HT1080 (cell line): ENCODE measurements at places on chromosomes 6 and 20. TPM values are rescaled to one million over a fixed set of nuclear protein-coding genes. Genes with fewer than 3 reads are reported as not detected.
A peak's percentile ranks its signal among the peaks of the same experiment; 100 is the strongest.

- DNase-seq: no peak
Measured at GRCh38 chr6:7589221-7589620, 777 bp upstream of the SNRNP48 start.

- no peak for DNase-seq
Measured at GRCh38 chr20:7858734-7859250, 81.5 kb downstream of the HAO1 start.

GRCh38 chr6:100617633-100618350 lies 153.1 kb upstream of the SIM1 start:
- peak; percentile 15 for DNase-seq

- DNase-seq: no peak
Measured at GRCh38 chr6:161008245-161008644, 16.7 kb downstream of the MAP3K4 start.

DNA sequence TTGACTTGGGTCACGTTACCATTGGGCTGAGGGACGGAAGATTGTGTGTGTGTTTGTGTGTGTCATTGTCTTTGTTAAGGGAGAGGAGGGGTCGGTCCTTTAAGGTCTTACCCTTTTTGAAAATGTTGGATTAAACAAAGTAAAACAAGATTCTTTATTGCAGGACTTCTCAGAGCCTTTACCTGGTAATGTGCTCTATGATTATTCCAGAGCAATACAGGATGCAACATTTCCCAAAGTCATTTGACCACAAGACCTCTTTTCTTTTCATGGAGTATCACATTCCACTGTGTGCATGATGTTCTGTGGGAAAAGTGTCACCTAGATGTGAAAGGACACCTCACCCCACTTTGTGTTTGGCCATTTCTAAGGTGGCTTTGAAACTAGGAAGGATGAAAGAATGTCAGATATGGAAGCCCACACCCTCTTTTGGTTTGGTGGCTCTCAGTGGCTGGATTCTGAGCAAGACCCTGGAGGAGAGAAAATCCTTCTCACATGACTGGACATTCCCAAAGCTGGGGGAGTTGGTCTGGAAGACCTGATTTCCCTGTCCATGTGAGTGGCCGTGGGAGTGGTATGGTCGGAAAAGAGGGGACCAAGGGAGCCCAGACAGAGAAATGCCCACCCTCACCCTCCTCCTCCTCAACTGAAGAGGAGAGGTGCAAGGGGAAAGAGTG lies 18.2 kb upstream of the ZNF831 start:
- DNase-seq: no peak

DNA sequence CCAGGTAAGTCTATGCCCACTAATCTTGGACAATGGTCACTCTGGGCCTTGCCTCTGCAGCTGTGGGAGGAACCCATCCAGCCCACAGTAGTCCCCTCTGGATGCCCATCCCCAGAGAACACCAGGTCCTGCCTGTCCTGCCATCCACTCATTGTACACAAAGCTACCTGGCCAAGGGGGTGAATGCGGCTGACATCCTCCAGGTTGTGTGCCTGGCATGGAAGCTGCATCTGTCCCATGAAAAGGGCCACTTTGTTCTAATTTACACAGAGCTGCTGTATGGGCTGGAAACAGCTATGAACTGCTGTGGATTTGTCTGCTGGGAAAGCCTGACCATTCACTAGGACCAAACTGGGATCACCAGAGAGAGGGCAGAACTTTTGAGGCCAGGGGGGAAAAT lies 324.8 kb downstream of the LRFN2 start:
- no peak for DNase-seq

- DNase-seq: no peak
Measured at GRCh38 chr6:37904590-37904989, 85.1 kb downstream of the ZFAND3 start.

DNA sequence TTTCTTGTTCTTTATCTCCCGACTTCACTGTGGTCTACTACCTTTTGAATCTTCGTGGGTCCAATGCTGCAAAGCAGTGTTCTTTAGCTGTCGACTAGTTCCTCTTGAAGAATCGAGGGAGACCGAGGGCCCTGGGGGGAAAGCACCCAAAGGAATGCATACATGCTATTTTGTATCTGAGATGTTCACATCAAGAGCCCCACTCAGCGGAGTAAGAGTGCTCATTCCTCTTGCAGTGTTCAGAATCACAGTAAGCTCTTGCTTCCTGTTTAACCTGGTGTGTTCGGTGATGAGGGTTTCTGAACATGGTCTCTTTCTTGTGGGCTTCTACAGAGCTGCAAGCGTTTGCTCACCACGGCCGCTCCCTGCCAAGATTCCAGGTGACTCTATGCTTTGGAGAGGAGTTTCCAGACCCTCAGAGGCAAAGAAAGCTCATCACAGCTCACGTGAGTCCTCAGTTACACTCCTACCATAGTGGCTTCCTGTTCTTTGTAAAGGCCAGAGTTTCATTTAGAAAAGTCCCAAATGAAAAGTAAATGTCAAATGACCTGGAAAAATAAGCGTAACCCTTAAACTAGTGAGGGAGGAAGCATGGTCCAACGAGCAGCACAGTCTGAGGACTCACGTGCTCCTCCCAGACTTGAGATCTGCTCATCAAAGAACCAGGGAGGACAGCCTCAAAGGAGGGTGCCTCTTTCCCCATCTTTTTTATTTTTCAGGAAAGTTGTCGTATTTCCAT lies 13.3 kb downstream of the IRF4 start:
- no peak for DNase-seq

DNA sequence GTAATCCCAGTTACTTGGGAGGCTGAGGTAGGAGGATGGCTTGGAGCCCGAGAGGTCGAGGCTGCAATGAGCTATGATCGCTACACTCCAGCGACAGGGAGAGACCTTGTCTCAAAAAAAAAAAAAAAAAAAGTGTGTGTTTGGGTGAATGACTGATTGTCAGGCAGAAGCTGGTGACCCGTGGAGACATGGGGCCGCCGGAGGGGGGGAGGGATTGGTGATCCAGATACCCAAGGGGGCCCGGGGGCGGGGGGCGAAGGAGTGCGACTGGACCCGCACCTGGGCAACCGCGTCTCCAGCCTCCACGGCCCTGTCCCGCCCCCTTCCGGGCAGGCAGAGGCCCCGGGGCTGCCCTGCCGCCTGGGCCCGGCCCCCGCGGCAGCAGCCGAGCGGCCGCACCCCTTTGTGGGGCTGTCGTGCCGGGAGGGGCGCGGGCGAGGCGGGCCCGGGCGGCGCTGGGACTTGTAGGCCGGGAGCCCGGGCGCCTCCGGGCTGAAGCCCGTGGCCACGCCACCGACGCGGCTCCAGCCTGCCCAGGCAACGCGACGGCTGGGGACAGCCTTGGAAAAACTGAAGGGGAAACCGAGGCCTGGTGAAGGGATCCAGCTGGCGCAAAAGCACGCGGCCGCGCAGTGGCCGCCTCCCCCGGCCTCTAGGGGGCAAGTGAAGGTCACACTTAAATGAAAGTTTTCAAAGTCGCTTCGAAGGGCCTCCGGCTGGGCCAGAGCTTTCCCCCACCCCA lies 2.1 kb upstream of the RBM38 start:
- DNase-seq: no peak

DNA sequence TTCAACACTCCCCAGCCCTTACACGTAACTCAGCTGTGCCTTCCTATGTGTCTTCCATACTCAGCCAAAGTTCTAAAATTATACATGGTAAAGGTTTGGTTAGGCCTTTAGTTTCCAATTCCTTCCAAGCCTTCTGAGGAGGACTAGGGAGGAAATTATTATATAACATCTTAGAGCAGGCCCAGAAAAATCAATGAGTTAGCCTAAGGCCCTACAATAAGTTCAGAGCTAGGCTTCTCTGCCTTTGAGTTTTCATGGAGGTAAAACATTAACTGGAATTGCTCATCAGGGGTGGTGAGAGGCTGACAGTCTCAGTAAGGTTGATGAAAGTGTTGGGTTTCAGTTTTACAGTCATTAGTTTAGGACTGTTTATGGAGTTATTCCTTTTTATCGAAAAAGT lies 286.0 kb downstream of the ADGB start:
- no peak for DNase-seq

GRCh38 chr6:113642714-113643406 lies 214.3 kb upstream of the MARCKS start:
- DNase-seq: no peak

- DNase-seq: no peak
Measured at GRCh38 chr6:57174511-57174907, 2.4 kb downstream of the BAG2 start.

DNA sequence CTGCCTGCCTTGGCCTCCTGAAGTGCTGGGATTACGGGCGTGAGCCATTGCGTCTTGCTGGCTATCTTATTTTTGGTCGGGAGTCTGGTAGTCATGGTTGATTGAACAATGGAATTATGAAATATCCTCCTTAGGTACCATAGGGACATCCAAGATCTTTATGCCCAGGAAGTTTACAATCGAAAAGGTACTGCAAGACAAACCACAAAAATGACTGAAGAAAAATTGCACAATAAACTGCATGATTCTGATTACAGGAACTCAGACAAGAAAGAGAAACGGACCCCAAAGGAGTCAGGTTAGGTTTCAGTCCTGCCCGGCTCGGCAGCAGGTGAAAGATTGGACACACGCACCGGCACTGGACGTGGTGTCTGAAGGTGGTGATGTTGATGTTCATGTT lies 5.3 kb downstream of the SLC26A8 start:
- no peak for DNase-seq

GRCh38 chr20:14865169-14865568 lies 527.8 kb upstream of the FLRT3 start:
- peak; percentile 91 for DNase-seq

GRCh38 chr20:50670126-50670862 lies 21.0 kb downstream of the RIPOR3 start:
- DNase-seq: peak; percentile 45

The SAMD3 gene
- 3.8 and 5.0 TPM in 2 replicates for total RNA-seq

The PRR18 gene
- not detected in 2 replicates for total RNA-seq

The B3GAT2 gene
- 0.17 and 0.23 TPM in 2 replicates for total RNA-seq

The BHLHE23 gene
- not detected in 2 replicates for total RNA-seq

The GRM4 gene
- total RNA-seq: not detected in 2 replicates
